Progenitor cell of endocrine pancreas (in vitro differentiated cells): ENCODE measurements at places on chromosomes 1 and 21.

DNA sequence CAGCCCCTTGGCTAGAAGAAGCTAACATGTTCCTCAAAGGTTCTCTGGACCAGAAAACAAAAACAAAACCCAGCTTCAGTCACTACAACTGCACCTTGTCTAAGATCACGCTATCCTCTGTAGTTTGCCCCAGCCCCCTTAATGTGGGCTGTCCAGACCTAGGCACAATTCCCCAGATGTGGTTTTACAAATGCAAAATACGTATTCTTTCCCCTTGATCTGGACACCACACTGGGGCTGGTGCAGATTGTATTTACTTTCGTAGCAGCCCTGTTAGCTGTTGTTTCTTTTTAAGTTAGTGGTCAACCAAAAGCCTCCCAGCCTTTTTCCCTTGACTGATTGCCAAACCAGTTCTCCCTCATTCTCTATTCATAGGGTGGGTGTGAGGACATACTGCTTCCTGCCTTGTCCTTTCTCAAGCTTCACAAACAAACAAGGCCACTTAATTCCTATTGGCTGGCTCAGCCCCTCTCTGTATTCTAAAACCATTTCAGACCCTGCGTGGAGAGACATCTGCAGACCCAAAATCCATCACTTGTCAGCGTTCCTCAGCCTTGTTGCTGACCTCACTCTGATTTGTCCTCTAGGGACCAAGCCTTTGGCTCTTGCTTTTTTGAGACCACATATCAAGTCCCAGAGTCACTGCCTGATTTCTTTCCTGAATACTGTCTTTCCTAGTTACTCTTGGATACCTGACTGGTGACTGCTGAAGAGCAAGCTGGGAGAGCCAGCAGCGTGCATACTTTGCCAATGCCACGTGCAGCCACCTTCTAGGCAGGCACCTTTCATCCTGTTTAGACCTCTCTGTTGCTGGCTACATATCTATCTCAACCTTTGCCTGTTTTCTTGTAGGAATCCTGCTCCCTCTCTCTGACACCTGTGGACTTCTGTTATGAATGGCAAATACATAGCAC is 96.4 kb upstream of the RAB3GAP2 start:
- DNase-seq: no peak

DNA sequence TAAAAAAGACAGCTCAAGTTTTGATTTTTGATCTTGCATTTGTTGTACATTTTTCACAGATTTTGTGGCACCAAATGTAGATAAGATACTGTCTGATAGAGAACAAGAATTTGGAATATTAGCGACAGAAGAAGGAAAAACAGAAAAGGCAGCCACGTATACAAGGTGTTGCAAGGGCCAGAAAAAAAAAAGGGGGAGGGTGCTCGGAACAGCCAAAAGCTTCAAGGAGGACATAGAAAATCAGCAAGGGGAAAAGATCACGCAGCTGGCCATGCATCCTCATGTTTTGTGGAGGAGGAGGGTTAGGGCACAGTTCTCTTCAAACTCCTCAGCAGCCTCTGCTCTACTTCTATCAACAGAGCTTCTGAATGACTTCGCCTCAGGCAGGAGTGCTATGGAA is 80.7 kb upstream of the MROH9 start:
- no peak for DNase-seq

GRCh38 chr21:17387030-17387617 is 125.7 kb upstream of the CXADR start:
- DNase-seq: peak; percentile 14

DNA sequence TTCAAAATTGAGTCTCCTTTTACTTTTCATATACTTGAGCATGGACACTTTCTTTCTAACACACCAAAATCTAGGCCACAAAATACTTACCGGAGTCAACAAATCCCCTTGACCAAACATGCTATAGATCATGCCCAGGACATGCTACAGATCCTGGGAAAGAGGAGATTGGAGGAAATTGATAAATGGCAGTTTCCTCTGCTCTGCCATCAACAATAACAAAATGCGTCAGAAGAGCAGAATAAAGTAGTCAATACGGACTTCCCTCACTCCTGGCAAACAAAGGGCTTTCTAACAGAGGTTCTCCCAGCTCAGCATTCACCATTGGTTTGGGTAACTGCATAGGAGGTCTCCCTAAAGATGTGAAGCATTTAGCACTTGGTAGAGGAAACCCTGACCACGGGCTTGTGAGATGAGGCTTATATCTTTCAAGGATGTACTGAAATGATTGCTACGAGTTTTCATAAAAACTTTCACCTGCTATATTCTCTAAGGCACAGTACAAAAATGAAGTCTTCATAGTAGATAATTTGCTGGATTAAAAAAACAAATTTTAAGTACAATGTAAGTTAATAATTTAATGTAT is 283.8 kb upstream of the RUNX1 start:
- DNase-seq: no peak

DNA sequence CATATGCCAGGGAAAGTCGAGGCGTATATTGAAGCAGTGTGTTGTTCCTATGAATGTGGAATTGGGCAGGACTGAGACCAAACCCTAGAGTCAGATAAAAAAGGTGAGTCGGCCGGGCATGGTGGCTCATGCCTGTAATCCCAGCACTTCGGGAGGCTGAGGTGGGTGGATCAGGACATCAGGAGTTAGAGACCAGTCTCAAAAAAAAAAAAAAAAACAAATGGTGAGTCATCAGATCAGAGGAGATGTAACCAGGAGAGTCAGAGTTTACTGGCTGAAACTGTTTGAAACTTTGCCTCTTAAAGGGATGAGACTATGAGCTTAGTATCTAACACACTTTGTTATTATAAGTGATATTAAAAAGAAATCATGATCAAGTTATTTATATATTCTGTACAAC is 26.4 kb upstream of the SYCP1 start:
- DNase-seq: no peak

GRCh38 chr1:107559881-107560280 is 405.1 kb downstream of the VAV3 start:
- DNase-seq: no peak

- no peak for DNase-seq
Measured at GRCh38 chr21:28066076-28066475, 926.6 kb downstream of the LTN1 start.

- DNase-seq: no peak
Measured at GRCh38 chr1:172069534-172069933, 228.2 kb downstream of the DNM3 start.

- DNase-seq: no peak
Measured at GRCh38 chr1:192980856-192981255, 78.3 kb downstream of the UCHL5 start.

DNA sequence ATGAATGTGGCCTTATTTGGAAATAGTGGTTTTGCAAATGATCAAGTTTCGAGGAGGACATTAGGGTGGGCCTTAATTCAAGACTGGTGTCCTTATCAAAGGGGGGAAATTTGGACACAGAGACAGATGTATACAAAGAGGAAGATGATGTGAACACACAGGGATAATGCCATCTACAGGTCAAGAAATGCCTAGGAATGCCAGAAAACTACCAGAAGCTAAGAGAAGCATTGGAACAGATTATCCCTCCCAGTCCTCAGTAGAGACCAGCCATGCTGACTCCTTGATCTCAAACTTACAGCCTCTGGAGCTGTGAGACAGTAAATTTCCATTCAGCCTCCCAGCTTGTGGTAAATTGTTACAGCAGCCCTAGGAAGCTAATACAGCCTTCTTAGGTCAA is 151.4 kb downstream of the PTGER3 start:
- DNase-seq: no peak

DNA sequence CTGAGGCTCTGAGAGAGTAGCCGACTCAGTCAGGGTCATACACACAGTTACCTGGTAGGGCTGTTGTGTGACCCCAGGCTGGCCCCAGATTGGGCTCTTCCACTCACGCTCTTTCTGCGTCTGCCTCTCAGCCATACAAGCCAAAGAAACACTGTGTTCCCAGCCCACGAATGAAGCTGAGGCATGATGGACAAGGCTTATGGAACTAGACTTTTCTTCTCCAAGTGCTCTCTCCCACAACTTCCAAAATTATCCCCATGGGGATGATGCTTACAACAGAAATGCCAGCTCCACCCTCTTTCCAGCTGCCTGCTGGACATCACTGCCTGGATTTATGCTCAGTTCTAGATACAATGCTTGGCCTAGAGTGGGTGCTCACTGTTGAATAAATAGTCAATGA is 102.8 kb upstream of the JUN start:
- no peak for DNase-seq

GRCh38 chr1:114021665-114022099 is 42.4 kb downstream of the OLFML3 start:
- DNase-seq: no peak

- DNase-seq: no peak
Measured at GRCh38 chr1:59638231-59638711, 176.5 kb upstream of the HOOK1 start.
